ENCODE measurements at places on chromosomes 12 and 14. TPM values are rescaled to one million over a fixed set of nuclear protein-coding genes. Genes with fewer than 3 reads are reported as not detected.

DNA sequence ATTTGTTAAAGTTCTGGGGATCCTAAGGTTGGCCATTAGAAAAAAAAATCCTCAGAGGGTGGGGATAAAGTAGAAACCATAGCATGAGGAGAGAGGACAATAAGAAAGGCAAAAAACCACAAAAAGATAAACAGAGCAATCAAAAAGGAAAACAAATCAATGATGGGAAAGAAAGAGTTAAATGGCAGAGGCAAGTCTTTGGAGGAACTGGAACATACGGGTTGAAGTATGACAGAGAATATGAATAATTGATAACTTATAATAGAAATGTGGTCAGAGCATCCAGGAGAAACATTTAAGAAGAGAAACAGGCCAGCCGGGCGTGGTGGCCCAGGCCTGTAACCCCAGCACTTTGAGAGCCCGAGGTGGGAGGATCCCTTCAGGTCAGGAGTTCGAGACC, 17.8 kb upstream of the SALL2 start:
- H3K4me3 ChIP-seq = no peak overlapping the region
- no peaks in the 10 kb centered on the region for H3K4me1 ChIP-seq
- no peaks in the 10 kb centered on the region for H3K36me3 ChIP-seq
- no peak for DNase-seq

GRCh38 chr12:85423947-85424346, 143.9 kb downstream of the ALX1 start:
- no peak overlapping the region for H3K4me3 ChIP-seq
- no peak for DNase-seq
- H3K27me3 ChIP-seq = no peaks in the 10 kb centered on the region
- H3K4me1 ChIP-seq = peaks cover 2% of the 10 kb centered on the region
- H3K27ac ChIP-seq = no peak overlapping the region
- H3K36me3 ChIP-seq = no peaks in the 10 kb centered on the region

- H3K27me3 ChIP-seq = no peaks in the 10 kb centered on the region
- no peak for DNase-seq
- no peaks in the 10 kb centered on the region for H3K4me1 ChIP-seq
- H3K36me3 ChIP-seq = no peaks in the 10 kb centered on the region
- no peak overlapping the region for H3K27ac ChIP-seq
Observed at GRCh38 chr14:89792489-89793366, 161.8 kb downstream of the EFCAB11 start.

GRCh38 chr12:109888179-109889020, 8.1 kb upstream of the GLTP start:
- H3K4me3 ChIP-seq = peak overlapping the region; percentile 23
- peak overlapping the region; percentile 97 for H3K27ac ChIP-seq
- peak; percentile 94 for DNase-seq
- H3K27me3 ChIP-seq = no peaks in the 10 kb centered on the region

DNA sequence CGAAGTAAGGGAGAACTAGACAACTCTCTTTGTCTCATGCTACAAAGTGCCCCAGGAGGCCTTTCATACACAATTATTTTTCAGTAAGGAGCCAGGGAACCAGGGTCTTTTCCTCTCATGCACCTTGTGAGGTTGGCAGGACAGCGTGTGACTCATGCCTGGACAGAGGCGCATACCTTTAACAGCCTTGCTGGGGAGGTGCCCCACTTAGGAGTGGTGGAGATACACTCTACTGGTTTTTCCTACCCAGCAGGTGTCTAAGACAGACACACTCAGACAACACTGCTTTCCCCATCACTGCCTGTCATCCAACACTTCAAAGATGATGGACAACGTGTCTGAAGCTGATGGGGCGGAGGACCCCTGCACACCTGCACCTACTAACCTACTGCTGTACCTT, 49.1 kb downstream of the B4GALNT3 start:
- no peak overlapping the region for H3K4me3 ChIP-seq
- peak; percentile 65 for DNase-seq
- no peaks in the 10 kb centered on the region for H3K27me3 ChIP-seq
- peaks cover 24% of the 10 kb centered on the region for H3K4me1 ChIP-seq

DNA sequence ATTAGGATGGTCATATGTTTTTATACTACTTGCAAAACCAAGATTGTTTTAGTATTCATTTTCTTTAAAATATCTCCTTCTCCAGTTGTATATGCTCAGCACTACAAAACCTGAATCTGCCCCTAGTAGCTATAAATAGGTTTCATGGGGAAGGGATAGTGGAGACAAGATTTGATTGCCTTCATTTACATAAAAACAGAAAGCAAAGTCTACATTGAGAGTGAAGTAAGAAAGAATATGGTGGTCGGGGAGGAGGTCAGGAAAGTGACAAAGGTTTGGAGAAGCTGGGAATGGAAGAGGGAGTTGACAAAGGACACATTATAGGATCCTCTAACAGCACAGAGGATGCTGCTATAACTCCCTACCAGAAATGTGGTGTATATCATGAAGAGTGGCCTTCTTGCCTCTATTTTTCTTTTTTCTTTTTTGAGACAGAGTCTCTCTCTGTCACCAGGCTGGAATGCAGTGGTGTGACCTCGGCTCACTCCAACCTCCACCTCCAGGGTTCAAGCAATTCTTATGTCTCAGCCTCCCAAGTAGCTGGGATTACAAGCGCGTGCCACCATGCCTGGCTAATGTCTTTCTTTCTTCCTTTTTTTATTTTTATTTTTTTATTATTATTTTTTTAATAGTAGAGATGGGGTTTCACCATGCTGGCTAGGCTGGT, 6.6 kb upstream of the LRP6 start:
- no peaks in the 10 kb centered on the region for H3K36me3 ChIP-seq
- DNase-seq = no peak
- H3K27me3 ChIP-seq = no peaks in the 10 kb centered on the region
- H3K4me1 ChIP-seq = peaks cover 10% of the 10 kb centered on the region

DNA sequence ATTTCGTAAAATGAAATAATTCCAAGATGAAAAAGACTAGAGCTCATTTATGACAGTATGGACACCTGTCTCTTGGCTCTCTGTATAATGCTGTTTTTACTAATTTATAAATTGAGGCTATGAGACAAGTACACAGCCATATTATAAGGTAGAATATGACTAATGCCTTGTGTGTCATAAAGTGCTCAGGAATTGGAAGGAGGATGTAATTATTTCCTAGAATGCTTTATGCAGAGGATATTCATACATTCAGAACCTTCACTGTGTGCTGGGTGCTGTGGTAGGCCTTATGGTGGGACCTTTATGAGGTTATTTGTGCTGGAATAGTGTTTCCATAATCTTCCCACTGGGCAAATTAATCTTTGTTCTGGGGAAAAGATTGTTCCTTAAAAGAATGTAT, 13.3 kb downstream of the PCNX1 start:
- H3K27me3 ChIP-seq = no peaks in the 10 kb centered on the region
- H3K4me3 ChIP-seq = no peak overlapping the region
- H3K4me1 ChIP-seq = peaks cover 47% of the 10 kb centered on the region
- peak overlapping the region; percentile 80 for H3K27ac ChIP-seq
- no peak for DNase-seq

- peak; percentile 48 for DNase-seq
- no peaks in the 10 kb centered on the region for H3K4me1 ChIP-seq
- H3K4me3 ChIP-seq = no peak overlapping the region
- peak overlapping the region; percentile 16 for H3K27ac ChIP-seq
- H3K27me3 ChIP-seq = no peaks in the 10 kb centered on the region
Observed at GRCh38 chr12:12456637-12457036, 99.8 kb downstream of the BORCS5 start.

DNA sequence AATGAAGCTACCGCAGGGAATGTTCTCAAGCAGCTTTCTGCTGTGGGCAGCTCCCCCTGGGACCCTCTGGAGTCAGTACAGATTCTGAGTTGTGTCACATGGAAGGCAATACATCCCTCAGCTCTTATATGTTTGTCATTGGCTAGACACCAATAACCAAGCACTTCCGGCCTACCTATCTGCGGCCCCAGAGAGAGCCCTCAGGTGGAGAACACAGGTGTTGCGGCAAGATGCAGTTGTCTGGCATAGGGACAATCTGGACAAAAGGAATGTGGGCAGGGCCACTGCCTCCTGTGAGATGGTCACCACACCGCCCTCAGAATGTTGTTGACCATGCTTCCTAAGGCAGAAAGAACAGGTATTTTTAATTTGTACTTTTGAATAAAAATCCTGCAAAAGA, 118.7 kb downstream of the BRMS1L start:
- H3K36me3 ChIP-seq = no peaks in the 10 kb centered on the region
- no peak overlapping the region for H3K4me3 ChIP-seq
- H3K4me1 ChIP-seq = no peaks in the 10 kb centered on the region
- no peak overlapping the region for H3K27ac ChIP-seq

DNA sequence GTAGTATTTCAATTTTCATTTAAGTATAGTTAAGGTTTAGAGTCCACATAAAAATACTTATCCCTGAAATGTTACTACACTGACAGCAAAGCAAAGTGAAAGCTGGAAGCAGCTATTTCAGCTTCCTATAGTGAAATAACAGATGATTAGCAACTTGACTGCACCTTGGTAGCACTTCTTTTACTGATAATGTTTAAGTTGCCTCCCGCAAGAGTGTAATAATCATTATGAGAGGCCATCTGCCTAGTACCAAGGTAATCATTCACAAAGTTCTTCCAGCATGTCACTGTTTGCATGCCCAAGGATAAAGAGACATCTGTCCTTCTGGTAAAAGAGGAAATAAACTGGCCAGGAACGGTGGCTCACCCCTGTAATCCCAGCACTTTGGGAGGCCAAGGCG, 69.8 kb downstream of the LIN7A start:
- H3K27me3 ChIP-seq = peaks cover 54% of the 10 kb centered on the region
- DNase-seq = no peak
- no peak overlapping the region for H3K27ac ChIP-seq
- no peaks in the 10 kb centered on the region for H3K4me1 ChIP-seq

Gene FAM90A1
- not detected for total RNA-seq

Gene PRIMA1
- 0.07 TPM for total RNA-seq

Gene PXMP2
- total RNA-seq = 28.1 TPM

Data from MCF 10A (cell line).